ENCODE measurements at places on chromosomes 2 and 18. TPM values are rescaled to one million over a fixed set of nuclear protein-coding genes. Genes with fewer than 3 reads are reported as not detected.

Gene SLC16A14
- total RNA-seq, result 0.21 TPM

Gene HRH4
- not detected for total RNA-seq

Gene RGPD3
- total RNA-seq, result 0.20 TPM

Gene CCDC68
- total RNA-seq, result 1.1 TPM

Gene HTR2B
- total RNA-seq, result 6.1 TPM

GRCh38 chr2:137893145-137893544 lies 71.1 kb upstream of the HNMT start:
- DNase-seq, result no peak

DNA sequence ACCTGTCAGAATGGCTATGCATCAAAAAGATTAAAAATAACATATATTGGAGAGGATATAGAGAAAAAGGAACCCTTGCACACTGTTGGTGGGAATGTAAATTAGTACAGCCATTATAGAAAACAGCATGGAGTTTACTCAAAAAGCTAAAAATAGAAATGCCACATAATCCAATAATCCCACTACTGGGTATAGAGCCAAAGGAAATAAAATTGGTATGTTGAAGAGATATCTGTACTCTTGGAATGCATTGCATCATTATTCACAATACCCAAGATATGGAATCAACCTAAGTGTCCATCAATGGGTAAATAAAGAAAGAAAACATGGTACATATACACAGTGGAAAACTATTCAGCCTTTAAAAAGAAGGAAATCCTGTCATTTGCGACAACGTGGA lies 77.2 kb downstream of the C1D start:
- DNase-seq, result no peak

DNA sequence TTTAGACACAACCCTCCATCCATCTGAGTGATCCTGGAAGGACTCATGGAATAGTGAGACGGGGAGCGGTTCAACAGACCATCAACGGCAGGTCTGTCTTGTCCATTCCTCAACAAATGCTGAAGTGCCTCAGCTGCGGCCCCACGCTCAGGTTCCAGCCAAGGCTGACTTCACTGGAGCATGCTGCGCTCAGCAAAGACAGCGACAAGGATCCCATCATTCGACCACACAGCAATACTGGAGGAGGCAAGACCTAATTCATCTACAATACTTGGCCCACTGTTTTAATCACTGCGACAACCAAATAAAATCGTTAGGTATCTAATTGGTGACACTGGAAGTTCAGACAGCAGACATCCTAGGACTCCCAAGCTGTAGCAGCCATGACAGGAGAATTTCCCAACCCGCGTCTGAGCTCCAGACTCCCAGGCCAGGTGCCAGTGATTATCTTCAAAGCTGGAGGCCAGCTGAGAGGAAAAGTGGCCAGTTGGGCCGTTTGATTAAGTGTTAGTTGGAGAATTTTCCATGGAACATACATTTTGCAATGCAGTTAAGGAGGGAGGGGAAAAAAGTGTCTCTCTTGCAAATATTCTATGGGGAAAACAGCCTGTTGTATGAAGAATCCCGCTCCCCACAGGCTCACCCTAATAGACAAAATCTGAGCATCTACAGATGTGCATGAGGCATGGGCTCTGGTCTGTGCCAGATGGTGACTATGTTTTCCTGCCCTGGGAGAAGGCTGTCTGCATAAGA lies 92.5 kb upstream of the SLC35G4 start:
- DNase-seq, result no peak

DNA sequence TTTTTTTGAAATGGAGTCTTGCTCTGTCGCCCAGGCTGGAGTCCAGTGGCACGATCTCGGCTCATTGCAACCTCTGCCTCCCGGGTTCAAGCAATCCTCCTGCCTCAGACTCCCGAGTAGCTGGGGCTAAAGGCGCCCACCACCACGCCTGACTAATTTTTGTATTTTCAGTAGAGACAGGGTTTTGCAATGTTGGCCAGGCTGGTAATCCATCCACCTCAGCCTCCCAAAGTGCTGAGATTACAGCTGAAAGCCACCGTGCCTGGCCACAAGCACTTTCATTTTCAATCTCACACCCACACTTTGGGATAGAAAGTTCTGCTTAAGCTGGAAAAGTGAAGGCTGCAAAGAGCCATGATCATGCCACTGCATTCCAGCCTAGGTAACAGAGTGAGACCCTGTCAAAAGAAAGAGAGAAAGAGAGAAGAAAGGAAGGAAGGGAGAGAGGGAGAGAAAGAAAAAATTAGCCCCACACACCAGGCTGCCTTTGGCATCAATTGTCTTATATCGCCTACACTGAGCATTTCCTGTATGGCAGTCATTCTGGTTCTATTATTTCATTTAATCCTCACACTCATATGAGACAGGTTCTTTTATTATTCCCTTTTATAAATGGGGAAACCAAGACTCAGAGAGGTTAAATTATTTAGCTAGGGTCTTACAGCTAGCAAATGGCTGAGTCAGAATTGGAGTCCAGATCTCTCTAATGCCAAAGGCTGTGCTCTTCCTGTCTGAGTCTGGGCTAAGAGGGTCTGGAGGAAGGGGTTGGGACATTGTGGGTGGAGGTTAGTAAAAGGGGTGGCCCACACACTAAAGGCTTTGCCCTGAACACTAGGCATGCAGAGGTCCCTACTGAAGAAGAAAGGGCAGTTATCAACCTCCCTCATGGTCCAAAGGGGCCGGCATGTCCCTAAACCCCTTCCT lies 37.9 kb upstream of the PKDCC start:
- no peak for DNase-seq

DNA sequence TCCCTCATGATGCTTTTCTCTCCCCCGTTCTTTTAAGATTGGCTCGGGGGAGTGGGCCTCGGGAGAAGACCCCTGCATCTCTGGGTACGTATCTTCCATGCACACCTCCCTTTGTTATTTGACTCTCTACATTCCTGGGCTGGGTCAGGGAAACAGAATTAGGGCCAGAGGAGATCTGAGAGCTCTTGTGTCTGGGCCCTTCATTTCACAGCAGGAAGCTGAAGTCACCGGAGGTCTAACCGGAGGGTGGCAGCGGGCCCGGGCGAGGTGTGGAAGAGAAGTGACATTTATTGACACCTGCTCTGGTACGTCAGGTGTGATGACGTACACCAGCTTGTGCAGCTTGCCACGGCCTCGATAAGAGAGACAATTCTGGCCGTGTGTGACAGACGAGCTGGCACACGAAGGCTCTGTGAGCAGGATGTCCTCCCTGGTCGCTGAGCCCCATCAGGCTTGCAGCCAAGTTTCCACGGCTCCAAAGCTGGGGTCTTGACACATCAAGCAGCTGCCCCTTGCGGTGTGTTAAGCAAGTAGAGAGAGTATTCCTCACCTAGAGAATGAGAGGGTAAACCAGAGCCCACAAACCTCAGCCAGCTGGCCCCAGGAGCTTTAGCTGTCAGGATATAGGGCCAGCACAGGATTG lies 30.4 kb downstream of the TOGARAM2 start:
- no peak for DNase-seq

DNA sequence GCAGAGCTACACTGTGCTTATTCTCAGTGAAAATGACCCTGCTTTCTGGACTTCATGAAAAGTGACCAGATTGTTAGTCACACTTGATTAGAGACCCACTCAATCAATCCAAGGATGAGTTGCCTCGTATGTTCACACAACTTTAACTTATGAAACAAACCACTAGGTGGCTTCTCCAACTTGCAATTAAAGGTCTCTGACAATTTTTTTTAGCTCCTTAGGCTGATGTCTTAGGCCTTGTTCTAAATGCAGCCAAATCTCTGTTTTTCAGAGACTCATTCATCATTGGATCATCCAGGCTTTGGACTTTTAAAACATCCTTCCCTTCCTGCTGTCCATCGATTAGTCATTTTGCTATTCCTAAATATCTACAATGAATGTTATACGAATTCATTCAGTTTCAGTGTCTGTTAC lies 63.4 kb downstream of the MREG start:
- no peak for DNase-seq

DNA sequence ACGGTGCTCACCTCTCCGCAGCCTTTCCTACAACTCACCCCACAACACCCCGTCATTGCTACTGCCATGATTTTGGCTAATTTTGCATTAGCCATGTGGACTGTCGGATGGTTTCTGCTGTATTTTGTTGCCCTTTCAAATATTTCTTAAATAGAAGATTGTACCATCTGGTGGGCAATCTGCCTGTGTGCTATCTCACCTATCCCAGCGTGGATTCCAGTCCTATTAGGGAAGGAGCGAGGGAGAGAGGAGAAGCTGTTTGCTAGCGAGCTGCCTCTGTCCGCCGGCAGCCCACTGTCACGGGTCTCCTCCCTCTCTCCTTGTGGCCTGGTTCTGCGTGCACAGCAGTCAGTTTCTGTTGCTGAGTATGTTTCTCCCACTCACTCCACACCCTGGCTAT lies 336.2 kb downstream of the TXNL1 start:
- DNase-seq, result no peak

DNA sequence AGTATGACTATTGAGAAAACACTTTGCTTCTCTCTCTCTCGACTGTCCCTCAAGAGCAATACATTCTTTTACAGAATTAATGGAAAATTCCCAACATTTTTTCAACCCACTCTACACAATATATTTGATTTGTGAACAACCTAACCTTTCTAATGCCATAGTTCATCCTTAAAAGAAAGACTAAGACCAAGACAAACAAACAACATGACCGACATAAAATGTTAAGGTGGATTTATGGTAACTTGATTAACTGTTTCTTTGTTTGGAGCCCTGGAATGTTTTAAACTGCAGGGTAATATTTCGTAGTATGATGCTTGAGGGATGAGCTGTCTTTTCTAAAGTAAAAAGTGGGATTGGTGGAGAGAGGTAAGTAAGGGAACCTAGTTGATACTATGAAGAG lies 738.2 kb downstream of the MBD2 start:
- DNase-seq, result no peak

DNA sequence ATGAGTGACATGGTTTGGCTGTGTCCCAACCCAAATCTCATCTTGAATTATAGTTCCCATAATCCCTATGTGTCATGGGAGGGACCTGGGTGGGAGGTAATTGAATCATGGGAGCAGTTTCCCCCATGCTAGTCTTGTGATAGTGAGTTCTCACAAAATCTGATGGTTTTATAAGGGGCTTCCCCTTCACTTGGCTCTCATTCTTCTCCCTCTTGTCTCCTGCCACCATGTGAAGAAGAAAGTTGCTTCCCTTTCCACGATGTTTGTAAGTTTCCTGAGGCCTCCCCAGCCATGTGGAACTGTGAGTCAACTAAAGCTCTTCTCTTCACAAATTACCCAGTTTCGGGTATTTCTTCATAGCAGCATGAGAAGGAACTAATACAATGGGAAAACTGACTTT lies 14.0 kb downstream of the DNAH7 start:
- DNase-seq, result no peak

Measured in pulmonary artery endothelial cell (primary cell).